NCI-H1417 (cell line): ENCODE measurements at places on chromosomes 11 and 22.

DNA sequence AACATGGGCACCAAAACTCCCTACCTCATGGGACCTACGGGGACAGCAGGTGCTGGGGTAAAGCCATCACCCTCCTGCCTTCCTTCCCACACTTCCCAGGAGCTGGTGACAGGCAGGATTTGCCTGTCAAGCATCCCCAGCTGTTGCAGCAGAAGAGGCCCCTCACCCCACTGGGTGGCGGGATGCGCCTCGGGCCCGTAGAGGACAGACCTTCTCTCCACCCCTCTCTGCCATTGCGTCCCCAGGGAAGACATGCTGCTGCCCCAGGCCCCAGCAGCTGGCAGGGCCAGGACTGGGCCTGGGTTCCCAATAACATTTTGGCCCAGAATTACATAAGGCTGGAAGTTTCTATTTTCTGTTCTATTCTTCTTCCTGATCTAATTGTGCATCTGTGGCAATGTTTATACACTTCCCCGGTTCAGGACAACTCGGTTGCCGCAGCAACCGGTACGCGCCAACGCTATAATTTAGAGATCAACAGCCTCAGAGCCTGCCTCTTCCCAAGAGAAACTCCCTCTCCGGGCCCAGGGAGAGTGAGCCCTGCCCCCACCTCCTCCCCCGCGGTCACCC lies 25.4 kb downstream of the KCNJ4 start:
- DNase-seq = peak; percentile 63

GRCh38 chr11:60098508-60098907 lies 10.0 kb downstream of the MS4A2 start:
- no peak for DNase-seq

GRCh38 chr11:12161603-12162350 lies 51.4 kb downstream of the MICAL2 start:
- DNase-seq = no peak

DNA sequence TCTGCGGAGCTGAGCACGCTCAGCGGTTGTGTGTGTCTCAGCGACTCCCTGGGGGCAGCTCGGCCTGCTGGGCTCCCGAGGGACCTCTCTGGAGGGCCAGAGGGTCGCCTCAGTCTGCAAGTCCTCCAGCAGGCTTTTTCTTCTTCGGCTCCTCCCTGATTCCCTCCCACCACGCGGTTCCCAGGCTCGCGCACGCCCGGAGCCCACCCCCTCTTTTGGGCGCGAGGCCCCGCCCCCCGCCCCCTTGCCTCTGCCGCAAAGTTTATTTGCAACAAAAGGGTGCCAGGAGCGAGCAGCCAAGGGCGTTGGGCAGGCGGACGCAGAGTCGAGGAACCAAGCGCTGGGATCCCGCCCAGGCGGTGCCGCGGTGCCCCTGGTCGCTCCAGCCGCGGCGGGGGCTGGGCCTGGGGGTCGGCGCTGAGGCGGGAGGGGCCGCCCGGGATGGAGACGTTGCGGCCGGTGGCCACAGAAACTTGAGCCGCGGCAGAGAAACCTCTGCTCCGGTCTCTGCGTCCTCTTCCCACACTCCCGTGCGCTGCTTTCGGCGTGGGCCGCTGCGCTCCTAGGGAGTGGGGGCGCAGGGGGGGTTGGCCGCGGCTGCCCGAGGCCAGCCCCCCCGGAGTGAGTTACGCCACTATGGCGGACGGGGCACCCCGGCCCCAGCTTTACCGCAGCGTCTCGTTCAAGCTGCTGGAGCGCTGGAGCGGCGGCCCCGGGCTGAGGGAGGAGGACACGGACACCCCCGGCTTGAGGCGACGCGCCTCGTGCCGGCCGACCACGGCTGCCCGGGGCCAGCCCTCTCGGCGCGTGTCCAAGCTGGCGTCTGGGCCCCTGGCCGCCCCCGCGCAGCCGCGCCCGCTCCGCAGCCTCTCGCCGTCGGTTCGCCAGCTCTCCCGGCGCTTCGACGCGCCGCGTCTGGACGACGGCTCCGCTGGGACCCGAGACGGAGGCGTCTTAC lies at the start of gene ARHGEF17:
Gene ARHGEF17, plus strand, starts transcription at position 274 of the 958 bp plus-strand sequence. Its CDS starts 363 bp downstream, at position 637.
- peak; percentile 76 for DNase-seq

DNA sequence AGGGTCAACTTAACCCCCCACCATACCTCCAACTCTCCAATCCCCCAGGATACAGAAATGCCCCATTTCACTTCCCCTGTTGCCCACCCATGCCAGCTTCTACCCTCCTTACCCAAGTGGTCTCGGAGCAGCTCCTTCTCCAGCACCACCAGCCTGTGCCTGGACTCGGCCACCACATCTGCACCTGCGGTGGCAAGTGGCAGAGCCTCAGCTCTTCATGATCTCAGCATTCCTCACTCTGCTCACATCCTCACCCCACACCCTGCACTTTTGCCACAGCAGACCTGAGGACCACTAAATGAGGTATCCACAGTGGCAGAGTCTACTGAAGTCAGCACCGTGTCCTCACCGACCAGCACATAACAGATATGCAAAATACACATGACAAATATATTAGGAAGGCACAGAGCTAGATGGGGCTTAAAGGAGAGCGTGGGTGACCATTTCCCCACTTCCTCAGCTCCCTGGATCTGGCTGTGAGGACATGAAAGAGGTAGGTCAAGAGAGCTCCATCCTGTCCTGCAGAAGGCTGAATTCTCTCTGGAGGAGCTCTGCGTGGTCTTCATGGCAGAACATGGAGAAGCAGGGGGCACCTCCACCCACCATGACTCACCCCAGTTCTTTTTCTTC lies 9.7 kb downstream of the NHERF4 start:
- no peak for DNase-seq

DNA sequence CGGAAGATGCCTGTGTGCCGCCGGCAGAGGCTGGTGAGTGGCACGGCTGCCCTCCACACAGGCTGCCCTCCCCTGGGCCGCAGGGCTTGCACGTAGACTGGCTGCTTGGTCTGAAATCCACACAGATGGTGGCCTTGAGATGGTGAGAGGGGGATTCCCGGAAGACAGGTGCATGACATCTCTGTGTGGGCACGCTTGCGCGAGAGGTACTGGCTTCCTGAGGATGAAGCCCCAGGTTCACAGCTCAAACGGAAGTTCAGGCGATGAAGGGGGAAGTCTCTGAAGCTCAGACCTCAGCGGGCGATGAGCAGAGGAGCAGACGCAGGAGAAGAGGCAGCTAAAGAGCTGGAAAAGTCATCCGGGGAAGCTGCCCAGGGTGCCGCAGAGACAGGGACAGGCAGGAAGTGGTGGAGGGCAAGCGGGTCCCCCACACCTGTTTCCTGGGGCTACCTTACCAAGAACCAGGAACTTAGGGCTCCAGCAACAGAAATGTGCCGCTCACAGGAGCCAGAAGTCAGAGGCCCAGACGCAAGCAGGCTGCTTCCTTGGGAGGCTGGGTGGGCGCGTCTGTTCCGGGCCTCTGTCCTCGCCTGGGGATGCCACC lies 7.2 kb downstream of the CRELD2 start:
- DNase-seq = no peak

GRCh38 chr11:117657794-117658193 lies 139.2 kb downstream of the DSCAML1 start:
- peak; percentile 32 for DNase-seq

DNA sequence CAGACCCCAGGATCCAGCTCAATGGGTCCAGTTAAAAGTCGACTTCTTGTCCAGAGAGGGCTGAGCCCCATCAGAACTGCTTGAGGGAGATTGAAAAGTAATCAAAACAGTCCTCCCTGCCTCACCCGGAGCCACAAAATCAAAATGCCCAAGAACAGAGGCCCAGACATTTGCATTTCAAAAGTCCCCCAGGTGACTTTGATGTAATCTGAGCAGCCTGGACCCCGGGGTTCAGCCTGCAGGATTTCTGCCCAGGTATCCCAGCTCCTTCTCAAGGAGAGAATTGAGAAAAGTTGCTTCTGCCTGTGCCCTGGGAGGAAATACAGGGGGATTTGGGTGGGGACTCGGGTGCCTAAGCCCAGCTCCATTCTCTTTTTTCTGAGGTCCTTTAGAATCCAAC lies 1385.0 kb downstream of the TBC1D22A start:
- no peak for DNase-seq

GRCh38 chr11:82458761-82459160 lies 274.9 kb downstream of the FAM181B start:
- peak; percentile 62 for DNase-seq

DNA sequence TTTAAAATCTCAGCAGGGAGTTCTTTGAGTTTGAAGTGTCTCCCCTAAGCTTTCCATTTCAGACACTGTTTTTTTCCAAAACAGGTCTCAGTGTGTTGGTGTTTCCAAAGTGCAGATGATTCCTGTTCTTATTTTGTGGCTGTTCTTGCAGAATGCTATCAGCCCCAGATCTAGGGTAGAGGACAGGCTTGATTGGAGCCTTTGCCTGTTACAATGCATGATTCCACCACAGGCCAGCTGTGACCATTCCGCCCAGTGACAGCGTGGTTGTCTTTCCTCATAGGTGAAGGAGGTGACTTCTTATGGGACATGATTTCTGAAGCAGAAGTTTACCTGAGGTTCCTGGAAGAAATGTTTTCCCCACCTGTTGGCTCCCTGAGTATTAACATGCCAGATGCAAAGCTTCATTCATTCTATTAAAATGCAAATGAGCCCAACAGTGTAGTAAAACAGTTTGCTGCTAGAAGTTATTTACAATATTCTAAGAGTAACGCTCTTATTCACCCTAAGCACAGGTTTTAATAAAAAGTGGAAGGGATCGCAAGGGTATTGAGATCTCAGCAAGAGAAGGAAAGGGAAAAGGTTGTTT lies 36.9 kb upstream of the BIRC3 start:
- DNase-seq = no peak

GRCh38 chr11:45470151-45470793 lies 184.1 kb upstream of the SYT13 start:
- no peak for DNase-seq
